ENCODE measurements at places on chromosomes 16 and 17. TPM values are rescaled to one million over a fixed set of nuclear protein-coding genes. Genes with fewer than 3 reads are reported as not detected.

The KRTAP3-1 gene
- total RNA-seq: not detected

The SOST gene
- not detected for total RNA-seq

The RNF40 gene
- 86.2 TPM for total RNA-seq

The MPHOSPH6 gene
- 33.7 TPM for total RNA-seq

The CBX1 gene
- 92.6 TPM for total RNA-seq

The NEK8 gene
- 3.0 TPM for total RNA-seq

The ZNF785 gene
- 7.5 TPM for total RNA-seq

The TMEM220 gene
- total RNA-seq: 3.4 TPM

The HSF4 gene
- 5.2 TPM for total RNA-seq

The KRTAP4-5 gene
- not detected for total RNA-seq

The MYH8 gene
- total RNA-seq: not detected

The TUBD1 gene
- 5.2 TPM for total RNA-seq

The ANKRD11 gene
- 93.5 TPM for total RNA-seq

The ZSCAN10 gene
- not detected for total RNA-seq

The SOX9 gene
- total RNA-seq: 2.9 TPM

The TP53TG3B gene
- not detected for total RNA-seq

The CCDC200 gene
- not detected for total RNA-seq

The NPIPA2 gene
- 1.00 TPM for total RNA-seq

The GUCY2D gene
- total RNA-seq: under 0.01 TPM

The C17orf113 gene
- 0.22 TPM for total RNA-seq

The C1QL1 gene
- total RNA-seq: 0.37 TPM

The MT3 gene
- total RNA-seq: 0.44 TPM

The ZSCAN32 gene
- 11.7 TPM for total RNA-seq

The CARHSP1 gene
- total RNA-seq: 148 TPM

The GPR179 gene
- total RNA-seq: under 0.01 TPM

The KRTAP4-1 gene
- 0.11 TPM for total RNA-seq

The NPIPA8 gene
- total RNA-seq: not detected

The NPIPB13 gene
- total RNA-seq: 0.75 TPM

The C17orf78 gene
- total RNA-seq: not detected

The VASN gene
- 94.3 TPM for total RNA-seq

The ARL5C gene
- total RNA-seq: not detected

The SLC38A8 gene
- not detected for total RNA-seq

The SLC6A2 gene
- total RNA-seq: not detected

The DNAH9 gene
- total RNA-seq: not detected

The SSTR5 gene
- total RNA-seq: not detected

The CD300C gene
- total RNA-seq: not detected

The FZD2 gene
- 11.2 TPM for total RNA-seq

The NGFR gene
- total RNA-seq: 0.12 TPM

The SOX8 gene
- under 0.01 TPM for total RNA-seq

The SULT1A4 gene
- 1.1 TPM for total RNA-seq

The SLFN11 gene
- 141 TPM for total RNA-seq

The SEPTIN12 gene
- total RNA-seq: not detected

The NXPH3 gene
- 0.37 TPM for total RNA-seq

The AOC3 gene
- 0.11 TPM for total RNA-seq

The PRR11 gene
- 21.9 TPM for total RNA-seq
